Activated T-cell treated with anti-CD3 and anti-CD28 coated beads, Interleukin-2, amount 50 U/mL, for 24 hours (primary cell): ENCODE measurements at places on chromosomes 1 and 21.

DNA sequence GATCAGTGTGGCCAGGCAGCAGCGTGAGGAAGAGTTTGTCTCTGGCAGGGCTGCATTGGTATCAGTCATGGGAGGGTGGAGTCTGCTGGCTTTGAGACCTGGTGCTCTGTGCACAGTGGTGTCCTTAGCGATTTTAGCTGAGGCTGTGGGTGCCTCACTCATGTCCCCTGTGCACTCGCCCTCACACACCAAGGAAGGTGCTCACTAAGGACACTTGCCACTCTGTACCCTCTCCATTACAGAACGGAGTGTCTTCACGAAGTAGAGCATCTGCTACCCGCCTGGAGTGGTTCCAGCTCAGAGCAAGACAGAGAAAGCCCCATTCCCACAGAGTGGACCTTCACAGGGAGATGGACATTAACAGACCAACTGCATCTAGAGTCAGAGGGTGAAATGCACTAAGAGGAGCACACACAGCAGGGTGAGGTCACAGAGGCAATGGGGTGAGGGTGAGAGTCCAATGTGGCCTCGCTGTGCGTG lies 117.9 kb downstream of the MATN1 start:
- no peak overlapping the region for H3K27ac ChIP-seq
- no peak for DNase-seq
- peaks cover 10% of the 10 kb centered on the region for H3K27me3 ChIP-seq
- H3K4me1 ChIP-seq: no peaks in the 10 kb centered on the region
- no peak overlapping the region for H3K4me3 ChIP-seq

- DNase-seq: peak; percentile 59
- H3K36me3 ChIP-seq: peaks cover 38% of the 10 kb centered on the region
- no peak overlapping the region for H3K4me3 ChIP-seq
Measured at GRCh38 chr1:235329139-235329902, 951 bp downstream of the GGPS1 start.

DNA sequence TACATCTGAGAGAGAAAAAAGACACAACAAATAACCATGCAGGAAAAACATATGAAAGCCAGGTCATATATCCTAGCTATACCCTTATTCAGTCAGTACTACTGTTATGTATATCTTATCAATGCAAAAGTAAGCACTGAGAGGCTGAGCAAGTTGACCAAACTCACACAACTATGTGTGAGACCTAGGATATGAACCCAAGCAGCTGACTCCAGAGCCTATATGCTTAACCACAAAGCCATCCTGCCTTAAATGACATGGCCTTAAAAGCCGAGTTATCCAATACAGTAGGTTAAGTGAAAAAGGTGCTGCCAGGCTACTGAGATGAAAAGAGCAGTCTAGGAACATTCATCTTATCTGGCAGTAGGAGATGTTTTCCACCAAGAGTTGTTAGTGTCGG lies 151.6 kb downstream of the RERE start:
- DNase-seq: no peak
- H3K4me1 ChIP-seq: peaks cover 29% of the 10 kb centered on the region
- H3K36me3 ChIP-seq: no peaks in the 10 kb centered on the region
- H3K27me3 ChIP-seq: no peaks in the 10 kb centered on the region

- no peak overlapping the region for H3K4me3 ChIP-seq
- H3K4me1 ChIP-seq: no peaks in the 10 kb centered on the region
- H3K27ac ChIP-seq: no peak overlapping the region
- H3K36me3 ChIP-seq: no peaks in the 10 kb centered on the region
Measured at GRCh38 chr1:90384193-90384592, 332.9 kb downstream of the BARHL2 start.

GRCh38 chr1:162040001-162040400 lies 16.3 kb upstream of the OLFML2B start:
- no peak overlapping the region for H3K27ac ChIP-seq
- H3K36me3 ChIP-seq: no peaks in the 10 kb centered on the region
- no peak for DNase-seq
- H3K27me3 ChIP-seq: peaks cover 4% of the 10 kb centered on the region
- H3K4me1 ChIP-seq: peaks cover 10% of the 10 kb centered on the region
- H3K4me3 ChIP-seq: no peak overlapping the region

- no peak overlapping the region for H3K27ac ChIP-seq
- peaks cover 18% of the 10 kb centered on the region for H3K36me3 ChIP-seq
- no peaks in the 10 kb centered on the region for H3K27me3 ChIP-seq
- no peak overlapping the region for H3K4me3 ChIP-seq
- H3K4me1 ChIP-seq: peaks cover 14% of the 10 kb centered on the region
Measured at GRCh38 chr1:51714374-51715019, 97.6 kb downstream of the OSBPL9 start.

DNA sequence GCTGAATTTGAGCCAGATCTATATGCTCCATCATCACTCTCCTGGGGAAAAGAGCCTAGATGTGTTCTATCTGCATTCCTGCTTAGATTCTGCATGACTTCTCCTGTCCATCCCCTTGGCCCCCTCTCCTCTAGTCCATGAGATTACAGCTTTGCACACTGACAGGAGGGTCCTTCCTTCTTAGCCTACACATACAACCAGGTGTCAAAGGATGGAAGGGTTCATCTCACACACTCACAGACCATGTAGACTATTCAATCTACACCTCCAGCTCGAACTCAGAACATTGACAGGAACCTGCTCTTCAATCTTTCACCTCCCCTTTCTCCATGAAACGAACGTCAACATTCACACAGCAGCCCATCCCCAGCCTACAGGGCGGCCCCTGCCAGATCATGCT lies 13.8 kb downstream of the C1orf116 start:
- H3K36me3 ChIP-seq: no peaks in the 10 kb centered on the region
- no peak overlapping the region for H3K27ac ChIP-seq
- DNase-seq: no peak
- H3K4me3 ChIP-seq: no peak overlapping the region

- peaks cover 53% of the 10 kb centered on the region for H3K36me3 ChIP-seq
- H3K27me3 ChIP-seq: no peaks in the 10 kb centered on the region
- H3K4me1 ChIP-seq: peaks cover 29% of the 10 kb centered on the region
- H3K27ac ChIP-seq: no peak overlapping the region
Measured at GRCh38 chr1:19309123-19309813, 2.7 kb downstream of the AKR7A2 start.

GRCh38 chr1:183912265-183912886 lies 107.5 kb downstream of the RGL1 start:
- peaks cover 36% of the 10 kb centered on the region for H3K4me1 ChIP-seq
- peaks cover 7% of the 10 kb centered on the region for H3K36me3 ChIP-seq
- H3K4me3 ChIP-seq: no peak overlapping the region
- no peaks in the 10 kb centered on the region for H3K27me3 ChIP-seq

DNA sequence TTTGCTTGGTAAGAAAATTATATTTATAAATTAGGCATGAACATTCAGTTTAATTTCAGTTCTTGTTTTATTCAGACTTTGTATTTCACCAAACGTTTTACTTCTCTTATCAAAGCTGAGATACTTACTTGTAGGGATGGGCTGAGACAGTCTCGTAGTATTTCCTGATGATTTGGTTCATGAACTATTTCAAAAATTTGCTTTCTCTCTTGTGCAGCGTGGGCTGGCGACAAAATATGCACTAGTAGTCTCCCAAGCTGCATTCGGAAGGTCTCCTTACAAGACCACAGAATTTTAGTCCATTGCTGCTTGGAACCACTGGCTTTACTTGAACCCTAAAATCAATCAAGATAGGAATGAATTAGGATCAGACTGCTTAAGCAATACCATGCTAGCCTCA lies 91.7 kb upstream of the GNG4 start:
- no peaks in the 10 kb centered on the region for H3K27me3 ChIP-seq
- peaks cover 87% of the 10 kb centered on the region for H3K36me3 ChIP-seq
- no peak for DNase-seq

DNA sequence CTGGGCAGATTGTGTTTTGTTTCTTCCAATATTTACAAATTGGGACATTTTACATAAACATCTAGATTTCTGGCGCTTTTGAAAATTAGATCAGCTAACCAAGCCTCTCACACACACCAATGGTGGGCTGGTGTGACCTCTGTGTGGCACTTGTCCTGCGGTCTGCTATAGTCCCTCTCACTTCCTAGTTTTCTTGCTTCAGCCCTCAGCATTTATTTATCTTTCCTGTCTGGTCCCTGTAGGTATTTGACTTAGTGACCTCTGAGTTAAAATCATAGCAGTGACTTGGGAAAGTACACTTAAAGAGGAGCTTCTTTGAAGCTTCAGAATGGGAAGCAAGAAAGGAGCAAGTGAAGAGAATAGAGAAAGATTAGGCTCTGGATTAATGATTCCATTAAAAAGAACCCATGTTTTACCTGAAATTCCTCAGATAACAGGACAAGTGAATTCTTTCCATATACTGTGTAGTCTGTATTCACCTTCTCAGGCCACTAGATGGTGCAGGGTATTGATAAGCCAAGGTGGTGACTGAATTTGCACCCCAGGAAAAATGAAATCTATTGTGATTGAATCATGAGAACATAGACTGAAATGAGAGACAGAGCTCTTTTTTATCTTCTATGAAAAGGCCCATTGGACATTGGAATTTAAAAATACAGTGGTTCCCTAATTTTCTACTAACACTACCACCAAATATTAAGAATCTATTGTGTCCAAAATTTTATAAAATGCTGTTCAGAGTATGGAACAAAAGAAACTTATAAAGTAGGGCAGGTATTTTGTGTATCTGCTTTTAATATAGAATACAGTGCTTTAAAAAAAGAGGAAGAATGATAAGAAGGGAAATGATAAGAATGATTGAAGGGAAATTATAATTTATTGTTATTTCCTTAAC lies 7.1 kb upstream of the DIPK1A start:
- no peak for DNase-seq
- no peaks in the 10 kb centered on the region for H3K27me3 ChIP-seq
- no peaks in the 10 kb centered on the region for H3K36me3 ChIP-seq
- peaks cover 39% of the 10 kb centered on the region for H3K4me1 ChIP-seq
- no peak overlapping the region for H3K27ac ChIP-seq

GRCh38 chr1:11478571-11479374 lies at the start of gene DISP3:
DISP3 (plus strand) TSS chr1:11479155; CDS start chr1:11500993, 21,838 bp downstream.
- no peak within 1 kb of the TSS for H3K27ac ChIP-seq
- H3K27me3 ChIP-seq: peaks cover 69% of the 10 kb centered on the region
- H3K4me3 ChIP-seq: peak within 1 kb of the TSS; percentile 62
- peaks cover 9% of the 10 kb centered on the region for H3K4me1 ChIP-seq
- no peaks in the 10 kb centered on the region for H3K36me3 ChIP-seq

DNA sequence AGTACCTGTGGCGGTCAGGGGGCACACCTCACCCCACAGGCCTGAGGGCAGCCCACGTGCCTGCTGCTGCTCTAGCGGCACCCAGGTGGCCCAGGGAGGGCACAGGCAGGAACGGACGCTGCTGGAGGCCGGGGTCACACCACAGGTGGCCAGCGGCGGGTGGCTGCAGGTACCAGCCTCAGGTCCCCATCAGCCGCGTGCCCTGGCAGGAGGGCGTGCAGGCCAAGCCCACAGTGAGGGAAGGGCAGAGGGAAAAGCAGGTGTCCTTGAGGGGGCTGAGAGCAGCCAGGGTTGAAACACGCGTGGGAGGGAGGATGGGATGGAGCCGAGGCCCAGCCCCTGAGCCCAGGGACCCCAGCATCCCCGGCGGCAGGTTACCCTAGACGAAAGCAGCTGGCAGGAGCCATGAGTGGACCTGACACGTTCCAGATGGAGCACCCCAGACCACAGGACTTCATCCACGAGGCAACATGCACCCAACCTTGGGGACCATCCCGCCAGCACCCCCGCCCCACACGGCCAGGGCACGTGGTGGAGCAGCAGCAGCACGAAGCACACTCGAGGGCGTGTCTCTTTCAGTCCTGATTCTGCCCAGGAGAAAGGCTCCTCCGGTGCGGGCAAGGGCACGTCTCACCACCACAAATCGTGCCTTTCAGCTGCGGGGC lies 3.7 kb downstream of the SLC19A1 start:
- peak; percentile 28 for DNase-seq
- peaks cover 43% of the 10 kb centered on the region for H3K4me1 ChIP-seq
- no peaks in the 10 kb centered on the region for H3K27me3 ChIP-seq
- H3K36me3 ChIP-seq: peaks cover 68% of the 10 kb centered on the region

DNA sequence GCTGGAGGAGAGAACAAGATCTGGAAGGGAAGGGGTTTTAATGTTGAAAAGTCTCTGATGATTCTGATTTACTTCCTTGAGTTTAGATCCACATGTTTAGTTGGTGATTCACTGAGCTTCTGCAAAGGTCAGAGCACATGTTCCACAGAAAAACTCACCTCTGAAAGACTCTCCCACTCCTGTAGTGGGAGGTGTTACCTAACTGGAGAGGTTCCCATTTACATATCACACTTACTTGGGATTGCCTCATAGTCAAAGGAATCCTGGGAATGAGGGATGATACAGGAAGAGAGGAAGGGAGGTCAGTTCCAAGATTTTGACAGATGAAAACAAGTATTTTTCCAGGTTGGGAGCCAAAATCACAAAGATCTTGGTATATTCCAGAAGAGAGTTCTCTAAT lies 2.7 kb upstream of the NTNG1 start:
- no peak overlapping the region for H3K27ac ChIP-seq
- H3K4me1 ChIP-seq: peaks cover 22% of the 10 kb centered on the region
- H3K4me3 ChIP-seq: no peak overlapping the region
- no peak for DNase-seq
- H3K36me3 ChIP-seq: no peaks in the 10 kb centered on the region
- peaks cover 73% of the 10 kb centered on the region for H3K27me3 ChIP-seq

GRCh38 chr1:90996742-90997413 lies 25.0 kb downstream of the ZNF644 start:
- no peak for DNase-seq
- H3K27ac ChIP-seq: no peak overlapping the region
- H3K4me3 ChIP-seq: no peak overlapping the region
- H3K27me3 ChIP-seq: no peaks in the 10 kb centered on the region

DNA sequence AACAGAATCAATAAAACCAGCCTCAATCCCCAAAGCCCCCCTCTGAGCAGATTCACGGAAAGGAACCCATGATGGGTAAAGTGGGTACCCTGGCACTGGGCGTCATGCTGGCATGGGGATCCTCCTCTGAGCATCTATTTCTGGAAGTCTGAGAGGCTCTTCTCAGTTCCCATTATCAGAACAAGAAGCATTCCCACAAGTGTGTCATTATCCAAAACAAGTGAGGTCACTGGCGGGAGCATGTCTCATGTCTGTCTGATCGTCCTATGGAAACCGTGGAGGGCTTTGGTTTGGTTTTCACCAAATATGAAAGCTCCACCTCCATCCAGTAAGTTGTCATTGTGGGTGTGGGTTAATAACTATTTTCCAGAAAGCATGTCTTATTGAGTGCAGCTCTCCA lies 70.7 kb downstream of the PGM1 start:
- H3K4me1 ChIP-seq: peaks cover 14% of the 10 kb centered on the region
- no peaks in the 10 kb centered on the region for H3K27me3 ChIP-seq
- H3K36me3 ChIP-seq: peaks cover 50% of the 10 kb centered on the region
- no peak overlapping the region for H3K4me3 ChIP-seq
- DNase-seq: no peak
- H3K27ac ChIP-seq: no peak overlapping the region

- H3K36me3 ChIP-seq: no peaks in the 10 kb centered on the region
- H3K4me3 ChIP-seq: no peak overlapping the region
- no peaks in the 10 kb centered on the region for H3K27me3 ChIP-seq
- DNase-seq: no peak
Measured at GRCh38 chr1:106526650-106527049, 529.8 kb upstream of the PRMT6 start.
